SK-N-DZ (cell line): ENCODE measurements at places on chromosomes 7 and 10.

GRCh38 chr7:104207348-104207730, 474 bp downstream of the ORC5 start:
- DNase-seq: peak; percentile 3

DNA sequence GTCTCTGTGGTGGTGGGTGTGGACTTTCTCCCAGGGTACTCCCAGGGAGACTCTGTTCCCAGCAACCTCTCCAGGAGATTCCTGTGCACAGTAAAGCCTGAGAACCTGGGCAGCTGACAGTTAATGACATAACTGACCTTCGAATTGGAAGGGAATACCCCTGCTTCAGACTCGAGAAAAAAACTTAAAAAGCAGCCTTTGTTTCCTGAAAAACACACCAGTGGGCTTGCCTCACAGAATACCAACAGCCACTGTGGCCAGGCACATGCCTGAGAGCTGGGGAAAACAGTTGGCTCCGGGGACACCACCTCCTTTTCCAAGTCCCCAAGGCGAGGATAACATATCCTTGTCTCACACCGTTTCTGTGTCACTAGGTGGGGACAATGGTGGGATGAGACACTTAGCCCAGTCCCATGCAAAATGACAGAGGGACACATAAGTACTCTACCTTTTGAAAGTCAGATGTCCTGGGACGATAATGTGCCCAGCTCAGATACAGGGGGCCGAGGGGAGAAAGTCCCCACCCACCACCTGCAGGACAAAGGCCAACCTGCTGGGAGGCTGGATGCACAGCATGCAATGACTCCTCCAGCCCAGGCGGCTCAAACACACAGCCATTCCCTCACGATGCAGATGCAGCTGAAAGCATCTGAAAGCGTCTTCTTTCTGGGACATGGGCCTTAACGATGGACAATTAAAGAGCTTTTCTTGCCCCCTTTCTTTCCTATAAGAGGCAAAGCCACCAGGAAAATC, 65.6 kb downstream of the HIPK2 start:
- no peak for DNase-seq

- DNase-seq: no peak
Observed at GRCh38 chr7:135348493-135348892, 114.9 kb downstream of the STRA8 start.

DNA sequence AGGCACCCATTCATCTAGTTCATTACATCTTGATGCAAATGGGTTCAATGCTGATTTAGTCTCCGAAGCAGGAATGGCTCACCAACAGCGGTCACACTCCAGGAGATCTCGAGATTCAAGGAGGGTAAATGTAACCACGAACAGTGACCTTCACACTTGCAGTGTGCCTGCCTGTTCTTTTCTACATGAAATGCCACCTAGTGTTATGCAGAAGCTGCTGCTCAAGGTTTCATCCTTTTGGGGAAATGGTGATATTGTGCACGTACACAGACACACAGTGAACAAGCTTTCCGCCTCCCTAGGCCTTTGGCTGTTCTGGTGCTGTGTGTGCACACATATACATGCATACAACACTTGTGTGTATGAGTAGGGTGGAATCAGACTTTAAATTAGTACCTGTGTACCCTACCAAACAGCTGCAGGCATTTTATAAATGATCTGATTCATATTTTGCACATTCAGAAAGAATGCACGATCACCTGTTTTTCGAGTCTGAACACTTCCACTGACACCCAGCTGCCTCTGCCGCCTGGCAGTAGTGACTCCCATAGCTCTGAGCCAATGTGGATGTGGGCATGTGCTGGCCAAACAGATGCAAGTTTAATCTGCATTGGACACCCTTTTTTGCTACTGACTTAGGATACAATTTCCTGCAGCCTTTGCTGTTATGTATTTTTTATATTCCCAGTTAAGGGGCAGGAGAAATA, 100.5 kb downstream of the TACC2 start:
- DNase-seq: no peak

GRCh38 chr10:16497911-16498310, 23.8 kb downstream of the C1QL3 start:
- DNase-seq: no peak

DNA sequence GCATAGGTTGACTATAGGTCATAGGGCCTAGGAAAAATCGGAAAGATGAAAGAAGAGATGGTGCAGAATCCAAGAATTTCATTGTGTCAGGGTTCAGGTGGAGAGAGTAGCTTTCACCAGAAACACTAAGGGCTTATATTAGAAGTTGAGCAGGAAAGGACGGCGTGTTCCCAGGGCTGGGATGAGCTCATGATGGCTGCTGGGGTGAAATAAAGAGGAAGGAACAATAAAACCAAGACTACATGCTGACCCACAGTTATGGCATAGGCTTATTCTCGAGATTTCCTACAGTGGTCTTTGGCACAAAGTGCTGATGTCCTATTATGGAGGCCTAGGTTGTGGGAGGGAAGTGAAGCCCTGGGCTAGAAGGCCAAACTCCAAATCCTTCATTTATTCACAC, 195.8 kb downstream of the PTEN start:
- no peak for DNase-seq

- no peak for DNase-seq
Observed at GRCh38 chr7:919114-919442, 35.4 kb downstream of the ADAP1 start.

GRCh38 chr10:65903620-65904019, 1022.2 kb upstream of the LRRTM3 start:
- no peak for DNase-seq

- no peak for DNase-seq
Observed at GRCh38 chr7:90212149-90212495, 582 bp downstream of the STEAP2 start.

- no peak for DNase-seq
Observed at GRCh38 chr10:43939389-43939938, 290.8 kb upstream of the ZNF32 start.

DNA sequence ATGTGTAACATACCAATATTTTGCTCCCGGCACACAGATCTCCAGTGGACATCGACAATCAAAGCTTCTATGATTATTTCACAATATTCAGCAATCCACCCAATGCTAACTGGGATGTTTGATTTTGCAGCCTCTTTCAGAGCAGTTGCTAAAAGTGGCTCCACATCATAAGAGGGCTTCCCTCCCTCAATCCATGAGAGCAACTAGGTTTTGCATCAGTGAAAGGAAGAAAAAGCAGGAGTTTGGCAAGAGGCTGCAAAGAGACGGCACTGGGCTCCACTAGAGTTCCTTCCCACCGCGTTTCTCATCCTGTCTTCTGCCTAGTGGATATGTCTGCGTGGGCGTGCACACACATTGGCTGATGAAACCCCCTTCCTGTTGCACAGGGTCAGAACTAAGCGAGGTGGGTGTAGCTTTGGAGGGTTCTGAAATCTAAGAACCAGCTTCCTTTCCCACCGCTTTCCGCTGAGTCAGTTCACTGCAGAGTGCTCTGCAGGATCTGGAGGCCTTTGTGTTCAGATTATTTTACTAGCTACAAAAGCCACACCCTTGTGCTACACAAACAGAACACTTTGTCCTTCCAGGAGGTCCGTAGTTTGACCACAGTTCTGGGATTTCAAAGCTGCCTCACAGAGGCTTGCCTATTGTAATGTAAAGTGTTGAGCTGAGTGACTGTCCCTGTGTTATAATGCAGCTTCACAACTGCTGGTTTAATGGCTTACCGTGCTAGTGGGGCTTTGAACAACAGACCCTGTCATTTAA, 28.1 kb downstream of the ARL4A start:
- no peak for DNase-seq

GRCh38 chr7:81155654-81156373, 237.0 kb upstream of the SEMA3C start:
- no peak for DNase-seq

DNA sequence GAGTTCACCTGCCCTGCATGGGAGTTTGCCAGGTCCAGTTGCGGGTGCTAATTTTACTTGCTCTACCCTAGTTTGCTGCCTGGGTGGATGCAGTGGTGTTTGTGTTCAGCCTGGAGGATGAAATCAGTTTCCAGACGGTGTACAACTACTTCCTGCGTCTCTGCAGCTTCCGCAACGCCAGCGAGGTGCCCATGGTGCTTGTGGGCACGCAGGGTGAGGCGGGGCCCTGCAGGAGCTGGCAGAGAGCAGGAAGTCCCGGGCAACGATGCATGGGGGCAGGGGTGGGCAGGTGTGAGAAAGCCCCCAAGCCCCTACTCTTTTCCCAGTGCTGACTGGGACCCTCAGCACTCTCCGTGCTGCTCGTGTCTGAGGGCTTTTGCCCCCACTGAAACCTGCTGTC, 31.3 kb downstream of the AGAP3 start:
- no peak for DNase-seq

GRCh38 chr7:87541648-87542047, 59.0 kb downstream of the ABCB1 start:
- DNase-seq: no peak

- no peak for DNase-seq
Observed at GRCh38 chr10:29435809-29436501, 147.1 kb downstream of the LYZL1 start.

GRCh38 chr10:89213191-89213808, 6.2 kb upstream of the CH25H start:
- peak; percentile 34 for DNase-seq

GRCh38 chr7:134802762-134803161, 23.3 kb downstream of the CALD1 start:
- DNase-seq: no peak

GRCh38 chr7:77202481-77202976, 2.9 kb upstream of the FGL2 start:
- no peak for DNase-seq

- no peak for DNase-seq
Observed at GRCh38 chr10:1372212-1372611, 316.0 kb downstream of the WDR37 start.

GRCh38 chr10:5482016-5482415, 17.4 kb downstream of the CALML5 start:
- no peak for DNase-seq

GRCh38 chr10:89283025-89283935, 18.6 kb upstream of the IFIT2 start:
- peak; percentile 70 for DNase-seq

GRCh38 chr7:191981-192649, at the start of gene FAM20C:
Gene FAM20C (plus strand): TSS chr7:192571. CDS start chr7:193200, 629 bp downstream.
- peak; percentile 55 for DNase-seq

DNA sequence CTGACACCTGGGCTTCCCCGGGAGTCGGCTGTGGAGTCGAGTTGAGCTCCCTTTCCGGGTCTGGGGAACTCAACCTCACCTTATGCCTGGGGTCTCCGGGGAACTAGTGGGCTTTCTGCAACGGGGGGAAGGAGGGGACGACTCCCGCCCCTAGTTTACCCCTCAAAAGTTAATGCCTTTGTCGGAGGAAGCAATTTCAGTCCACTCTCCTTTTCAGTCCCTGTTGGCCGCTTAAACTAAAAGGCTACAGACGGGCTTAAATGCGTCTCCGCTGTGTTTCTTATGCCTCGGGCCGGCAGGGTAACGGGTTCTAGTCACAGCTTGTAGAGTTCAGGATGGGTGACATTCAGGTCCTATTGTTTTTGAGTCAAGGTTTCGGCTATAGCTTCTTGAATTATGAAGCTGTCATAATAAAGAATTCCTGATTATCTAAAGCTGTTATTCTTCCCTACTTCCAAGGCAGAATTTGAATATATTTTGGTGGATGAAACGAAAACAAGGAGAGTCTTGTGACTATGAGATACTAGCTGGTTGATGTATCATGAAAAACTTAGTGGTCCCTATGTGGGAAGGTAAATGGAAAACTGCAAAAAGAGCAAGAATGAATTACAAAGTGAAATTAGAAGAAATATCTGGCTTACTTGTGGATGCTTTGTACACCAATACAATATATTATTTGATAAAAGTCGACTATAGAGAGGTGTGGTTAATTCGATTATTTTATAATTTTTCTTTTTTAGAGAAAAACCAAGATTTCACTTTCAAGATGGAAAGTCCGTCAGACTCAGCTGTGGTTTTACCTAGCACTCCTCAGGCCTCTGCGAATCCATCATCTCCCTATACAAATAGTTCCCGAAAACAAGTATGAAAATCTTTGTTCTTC, 495 bp downstream of the SFR1 start:
- DNase-seq: no peak

DNA sequence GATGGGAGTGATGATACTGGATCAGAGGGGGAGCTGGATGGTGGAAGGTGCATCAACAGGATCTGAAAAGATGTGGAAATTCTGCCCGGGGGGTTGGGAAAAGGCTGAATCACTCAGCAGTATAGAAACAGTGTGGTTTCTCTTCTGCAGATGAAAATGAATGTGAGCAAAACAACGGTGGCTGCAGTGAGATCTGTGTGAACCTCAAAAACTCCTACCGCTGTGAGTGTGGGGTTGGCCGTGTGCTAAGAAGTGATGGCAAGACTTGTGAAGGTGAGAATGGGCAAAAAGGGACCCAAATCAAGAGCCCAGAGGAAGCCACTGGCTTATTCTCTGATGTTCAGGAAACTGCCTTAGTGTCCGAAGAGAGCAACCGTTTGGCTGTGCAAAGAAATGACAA, 12.9 kb downstream of the OIT3 start:
- no peak for DNase-seq

DNA sequence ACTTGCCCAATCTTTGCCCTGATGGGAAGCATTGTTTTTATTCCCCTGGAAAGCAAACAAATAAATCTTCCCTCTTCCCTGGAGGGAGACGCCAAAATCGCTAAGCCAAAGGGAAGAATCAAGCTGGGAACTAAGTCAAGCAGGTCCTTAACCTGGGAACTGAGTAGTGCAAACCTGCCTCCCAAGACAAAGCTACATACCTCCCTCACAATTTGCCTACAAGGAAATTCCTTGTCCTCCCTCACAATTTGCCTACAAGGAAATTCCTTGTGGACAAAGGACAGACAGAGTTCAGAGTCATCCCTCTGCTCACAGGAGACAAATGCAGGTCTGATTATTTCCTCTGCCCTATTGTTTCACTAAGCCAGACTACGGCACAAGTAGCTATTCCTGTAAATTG, 50.5 kb downstream of the SPOCK2 start:
- no peak for DNase-seq

DNA sequence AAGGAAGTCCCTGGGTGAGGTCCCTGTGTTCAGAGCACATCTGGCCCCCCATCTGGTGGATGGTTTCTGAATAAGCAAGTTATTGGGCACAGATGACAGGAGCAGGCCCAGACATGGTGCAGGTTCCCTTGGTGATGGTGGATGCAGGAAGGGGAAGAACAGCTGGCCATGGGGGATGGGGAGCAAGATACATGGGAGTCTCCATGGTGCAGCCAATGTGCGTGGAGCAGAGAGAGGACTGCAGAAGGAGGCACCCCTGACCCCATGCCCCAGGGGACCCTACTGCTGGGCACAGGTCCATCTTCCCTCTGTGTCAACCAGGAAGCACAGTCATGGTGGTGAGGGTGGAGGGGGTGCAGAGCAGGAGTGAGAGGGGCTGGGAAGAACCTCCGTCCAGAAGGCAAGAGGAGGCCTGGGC, 43.8 kb upstream of the RABGEF1 start:
- peak; percentile 63 for DNase-seq

DNA sequence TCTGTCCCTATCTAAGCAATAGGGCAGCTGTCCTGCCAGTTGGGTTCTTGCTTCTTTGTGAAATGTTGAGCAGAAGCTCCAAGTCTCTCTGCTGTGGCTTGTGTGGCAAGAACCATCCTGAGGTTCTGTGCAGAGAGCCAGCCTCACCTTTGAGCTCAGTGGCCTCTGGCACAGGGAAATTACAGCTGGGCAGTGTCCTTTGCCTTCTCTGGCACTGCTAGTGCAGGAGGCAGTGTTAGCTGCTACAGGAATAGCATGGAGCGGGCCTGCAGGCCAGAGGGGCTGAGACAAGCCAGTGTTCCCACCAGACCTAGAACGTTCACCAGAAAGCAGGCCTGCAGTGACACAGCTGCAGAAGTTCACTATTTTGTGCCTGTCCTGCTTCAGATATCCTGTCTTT, 1.8 kb downstream of the PRXL2A start:
- DNase-seq: no peak
